ENCODE measurements at places on chromosomes 12 and 14.

DNA sequence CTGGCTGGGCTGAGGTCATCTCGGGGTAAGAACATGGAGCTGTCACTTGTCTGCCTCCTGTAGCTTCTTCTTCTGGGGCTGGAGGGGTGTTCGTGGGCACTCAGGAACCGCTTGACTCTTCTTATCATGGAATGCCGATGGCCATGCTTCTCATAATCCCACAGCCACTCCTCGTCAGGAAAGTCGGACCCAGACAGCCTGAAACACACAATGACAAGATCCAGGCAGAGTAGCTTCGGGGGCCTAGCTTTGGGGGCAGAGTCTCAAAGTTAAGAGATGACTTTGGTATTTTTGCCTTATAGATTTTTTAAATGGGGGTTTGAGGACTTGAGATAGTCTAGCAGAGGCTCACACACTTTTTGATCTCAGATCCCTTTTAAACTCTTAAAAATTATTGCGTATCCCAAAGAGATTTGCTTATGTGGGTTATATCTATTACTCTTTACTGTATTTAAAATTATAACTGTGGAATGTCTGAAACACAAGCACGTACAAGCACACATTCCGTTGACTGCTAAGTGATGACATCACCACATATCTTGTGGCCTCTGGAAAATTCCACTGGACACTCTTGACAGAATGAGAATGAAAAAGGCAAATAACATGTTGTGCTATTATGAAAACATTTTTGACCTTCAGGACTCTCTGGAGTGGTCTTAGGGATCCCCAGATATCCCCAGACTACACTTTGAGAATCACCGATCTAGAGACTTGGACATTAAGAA lies 43.3 kb downstream of the BEST3 start:
- no peak for DNase-seq

DNA sequence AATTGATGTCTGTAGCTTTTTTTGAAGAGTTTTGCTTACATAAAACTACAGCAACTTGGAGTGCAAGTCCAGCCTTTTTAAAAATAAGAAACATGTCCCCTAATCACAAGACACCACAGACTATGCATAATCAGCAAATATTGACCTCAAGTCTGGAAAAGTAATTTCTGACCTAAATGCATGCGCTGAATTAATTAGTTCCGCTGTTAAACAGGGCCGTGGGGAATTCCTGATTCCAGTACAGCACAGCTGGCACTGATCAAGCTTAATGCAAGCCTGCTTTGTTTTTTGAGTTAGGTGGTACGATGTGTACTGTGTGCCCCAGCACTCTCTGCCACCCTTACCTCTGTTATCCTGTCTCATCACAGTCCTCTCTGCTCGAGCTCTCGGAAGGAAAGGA lies 9.2 kb downstream of the MLH3 start:
- no peak for DNase-seq

GRCh38 chr14:66038618-66039017 lies 447.6 kb upstream of the CCDC196 start:
- no peak for DNase-seq

DNA sequence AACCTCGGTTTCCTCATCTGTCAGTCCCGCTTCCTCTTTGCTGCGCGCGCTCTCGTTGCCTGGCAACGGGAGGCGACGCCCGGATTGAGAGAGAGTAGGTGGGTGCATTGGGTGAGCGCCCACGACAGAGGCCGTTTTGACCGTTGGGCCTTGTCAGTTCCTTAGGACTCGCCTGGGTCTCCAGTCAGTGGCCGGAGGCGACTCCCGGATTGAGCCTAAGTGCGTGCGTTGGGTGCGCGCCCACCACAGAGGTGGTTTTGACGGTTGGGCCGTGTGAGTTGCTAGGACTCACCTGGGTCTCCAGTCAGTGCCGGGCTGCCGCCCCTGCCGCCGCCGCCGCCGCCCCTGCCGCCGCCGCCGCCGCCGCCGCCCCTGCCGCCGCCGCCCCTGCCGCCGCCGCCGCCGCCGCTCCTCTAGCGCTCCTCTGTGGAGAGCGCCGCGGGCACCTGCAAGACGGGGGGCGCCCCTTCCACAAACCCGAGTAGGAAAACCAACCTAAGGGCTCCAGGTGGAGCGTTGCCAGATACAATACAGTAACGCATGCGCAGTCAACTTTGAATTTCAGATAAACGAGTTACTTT lies 37.2 kb downstream of the APOBEC1 start:
- DNase-seq: no peak

DNA sequence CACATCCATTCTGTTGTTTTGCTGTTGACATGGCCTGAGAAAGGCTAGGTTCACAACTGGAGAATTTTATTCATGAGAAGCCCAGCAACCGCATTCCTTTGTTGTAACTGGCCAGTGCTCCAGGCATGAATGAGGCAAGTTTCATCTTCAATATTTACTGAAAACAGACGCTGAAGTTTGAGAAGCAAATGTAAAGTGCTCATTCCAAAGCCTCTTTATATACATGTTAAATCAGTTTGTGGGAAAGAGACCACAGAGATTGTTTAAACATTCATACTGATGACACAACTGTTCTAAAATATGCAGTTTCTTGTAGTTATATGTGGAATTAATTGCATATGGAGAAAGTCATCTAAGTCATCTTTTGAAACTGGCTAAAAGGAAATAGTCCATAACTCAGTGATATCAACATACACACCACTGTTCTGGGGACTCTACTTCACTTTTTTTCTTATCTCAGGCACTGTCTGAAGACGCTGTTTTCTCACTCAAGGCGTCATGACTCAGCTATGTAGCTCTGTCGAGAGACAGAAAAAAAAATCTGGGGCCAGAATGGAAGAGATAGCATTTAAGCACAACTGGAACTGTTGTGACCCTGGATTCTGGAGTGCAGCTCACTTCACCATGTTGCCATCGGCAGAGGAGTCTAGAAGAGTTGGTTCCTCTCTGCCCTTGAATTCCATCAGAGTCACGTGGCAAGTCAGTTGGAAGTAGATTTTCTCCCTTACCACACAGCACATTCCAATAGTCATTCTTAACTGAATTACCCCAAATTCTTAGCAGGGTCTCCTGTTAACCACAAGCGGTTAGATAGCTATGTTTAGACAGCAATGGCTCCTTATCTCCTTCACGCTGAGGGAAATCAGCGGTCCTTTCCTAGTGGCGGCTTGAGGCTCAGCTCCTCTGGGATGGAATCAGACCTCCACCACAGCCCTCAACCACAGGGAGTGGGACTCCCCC lies 258.4 kb upstream of the HMGA2 start:
- no peak for DNase-seq

DNA sequence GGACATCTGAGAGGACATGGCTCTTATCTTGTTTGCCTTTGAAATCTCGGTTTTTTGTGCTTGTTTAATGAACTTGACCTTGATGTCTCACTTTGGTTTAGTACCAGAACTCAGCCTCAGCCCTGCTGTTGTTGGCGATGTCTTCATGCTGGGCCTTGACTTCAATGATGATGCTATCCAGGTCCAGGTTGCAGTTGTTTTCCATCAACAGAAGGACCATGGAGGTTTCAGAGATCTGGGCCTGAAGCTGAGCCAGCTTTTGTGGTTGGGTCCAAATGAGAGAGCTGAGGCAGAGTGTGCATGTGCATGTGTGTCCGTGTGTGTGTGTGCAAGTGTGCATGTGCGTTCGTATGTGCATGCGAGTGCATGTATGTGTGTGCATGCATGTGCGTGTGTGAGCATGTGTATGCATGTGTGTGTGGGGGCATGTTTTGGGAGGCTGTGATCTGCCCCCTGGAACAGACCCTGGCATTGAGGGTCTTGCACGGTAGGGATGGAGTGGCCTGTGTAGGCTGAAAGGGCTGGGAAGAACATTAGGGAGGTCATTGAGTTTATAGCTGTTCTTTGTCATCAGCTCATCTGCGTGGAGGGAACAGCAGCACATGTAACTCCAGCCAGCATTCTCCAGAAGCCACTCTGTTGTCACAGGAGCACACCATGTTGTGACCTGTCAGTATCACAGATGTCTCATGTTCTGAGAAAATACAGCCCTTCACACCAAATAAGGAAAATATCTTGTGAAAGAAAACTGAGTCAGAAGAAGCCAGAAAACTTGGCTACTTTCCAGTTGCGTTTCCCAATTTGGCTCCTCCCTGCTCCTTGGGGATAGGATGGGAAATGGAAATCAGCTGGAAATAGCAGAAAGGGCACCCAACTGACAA lies 10.0 kb upstream of the KRT82 start:
- no peak for DNase-seq

DNA sequence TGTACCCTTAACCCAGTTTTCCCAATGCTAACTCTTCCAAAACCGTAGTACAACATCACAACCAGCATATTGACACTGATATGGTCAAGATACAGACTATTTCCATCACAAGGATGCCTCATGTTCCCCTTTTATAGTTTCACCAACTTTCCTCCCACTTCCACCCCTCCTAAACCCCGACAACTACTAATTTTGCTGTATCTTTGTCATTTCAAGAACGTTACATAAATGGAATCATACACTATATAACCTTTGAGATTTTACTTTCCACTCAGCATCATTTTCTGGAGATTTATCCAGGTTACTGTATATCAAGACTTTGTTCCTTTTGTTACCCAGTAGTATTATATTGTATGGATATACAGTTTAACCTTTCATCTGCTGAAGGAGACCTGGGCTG lies 88.9 kb downstream of the MED13L start:
- no peak for DNase-seq

- DNase-seq: no peak
Observed at GRCh38 chr14:101054671-101055070, 151.1 kb upstream of the RTL1 start.

- DNase-seq: no peak
Observed at GRCh38 chr14:78345131-78345744, 175.1 kb downstream of the NRXN3 start.

DNA sequence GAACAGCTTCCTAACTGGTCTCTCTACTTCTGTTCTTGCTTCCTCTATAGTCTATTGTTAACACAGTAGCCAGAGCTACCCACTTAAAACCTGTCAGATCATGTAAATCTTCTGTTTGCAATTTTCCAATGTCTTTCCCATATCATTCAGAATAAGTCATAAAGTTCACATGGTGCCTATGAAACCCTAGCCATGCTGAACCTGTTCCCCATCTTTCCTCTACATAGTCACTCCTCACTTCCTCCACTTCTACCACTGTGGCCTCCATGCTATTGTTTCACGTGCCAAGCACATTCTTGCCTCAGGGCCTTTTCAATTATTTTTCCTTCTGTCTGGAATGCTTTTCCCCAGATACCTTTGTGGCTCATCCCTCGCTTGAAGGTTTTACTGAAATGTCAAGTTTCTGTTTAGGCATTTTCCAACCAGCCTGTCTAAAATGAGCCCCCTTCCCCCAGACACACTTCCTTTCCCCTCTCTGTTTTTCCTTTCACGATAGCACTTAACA lies 132.1 kb downstream of the DYRK2 start:
- no peak for DNase-seq

DNA sequence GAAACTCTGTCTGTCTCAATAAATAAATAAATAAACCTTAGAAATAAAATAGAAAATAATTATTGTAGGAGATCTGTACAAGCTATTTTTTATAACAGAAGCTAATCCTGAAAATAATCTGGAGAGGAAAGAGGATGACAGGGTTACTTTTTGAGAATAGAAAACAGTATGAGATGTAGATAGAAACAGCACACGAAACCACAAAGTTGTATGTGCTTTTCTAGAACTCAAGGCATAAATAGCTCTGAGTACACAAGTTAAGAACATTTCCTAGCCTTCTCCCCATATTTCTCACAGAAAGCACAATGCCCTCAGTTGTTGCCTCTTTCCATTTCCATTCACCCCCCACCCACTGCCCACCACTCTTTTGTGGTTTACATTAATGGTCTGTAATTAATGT lies 35.7 kb downstream of the SLC38A4 start:
- DNase-seq: no peak

GRCh38 chr14:95537298-95538089 lies 2.6 kb downstream of the GLRX5 start:
- no peak for DNase-seq

DNA sequence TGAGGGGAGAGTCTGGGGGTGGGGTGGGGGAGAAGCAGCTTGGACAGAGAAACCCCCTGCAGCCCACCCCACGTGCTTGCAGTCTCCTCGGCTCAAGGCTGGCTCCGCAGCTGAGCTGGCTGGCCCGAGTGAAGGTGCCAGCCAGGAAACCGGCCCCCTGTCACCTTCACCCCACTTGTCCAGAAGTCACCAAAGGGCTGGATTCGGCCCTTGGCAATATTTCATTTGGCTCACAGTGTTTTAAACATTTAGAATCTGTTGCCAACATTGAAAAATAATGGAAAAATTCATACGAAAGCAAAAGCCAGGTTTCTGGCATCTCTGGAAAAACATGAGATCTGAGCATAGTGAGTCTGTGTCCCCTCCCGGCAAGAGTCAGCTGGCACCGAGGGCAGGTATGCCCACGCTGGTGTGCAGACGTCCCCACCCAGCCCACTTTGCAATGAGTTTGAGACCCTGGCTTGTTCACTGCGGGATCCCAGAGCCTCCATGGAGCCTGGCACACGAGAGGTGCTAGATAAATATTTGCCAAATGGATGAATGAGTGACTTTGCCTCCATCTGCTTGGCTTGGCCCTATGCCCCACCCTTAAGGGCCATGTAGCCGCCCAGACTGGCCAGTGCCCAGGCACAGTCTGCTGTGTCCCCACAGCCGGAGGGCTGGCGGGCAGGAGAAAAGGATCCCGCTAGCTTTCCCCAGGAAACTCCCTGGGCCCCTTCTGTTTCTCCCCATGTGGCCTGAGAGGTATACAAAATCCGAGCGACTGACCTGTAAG lies 18.2 kb downstream of the MSI1 start:
- DNase-seq: no peak

DNA sequence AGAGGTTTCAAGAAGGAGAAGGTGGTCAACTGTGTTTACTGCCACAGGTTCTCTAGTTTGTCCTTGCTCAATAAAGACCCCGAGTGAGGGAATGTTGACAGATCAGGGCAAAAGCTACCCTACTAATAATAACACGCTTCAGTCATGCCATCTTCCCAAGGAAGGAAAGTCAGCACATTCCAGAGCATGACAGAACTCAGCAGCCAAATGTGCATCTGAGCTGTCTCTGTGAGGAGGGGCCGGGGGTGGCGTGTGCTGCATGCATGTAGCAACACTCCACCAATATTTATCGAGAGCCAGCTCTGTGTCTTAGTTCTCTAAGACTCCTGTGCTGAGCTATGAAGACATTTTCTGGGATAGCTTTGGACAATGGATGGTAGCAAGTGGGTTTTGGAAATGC lies 260.4 kb downstream of the DPF3 start:
- DNase-seq: no peak

- no peak for DNase-seq
Observed at GRCh38 chr14:96261772-96262655, 6.0 kb downstream of the BDKRB1 start.

- DNase-seq: peak; percentile 7
Observed at GRCh38 chr12:116736962-116737773, 701 bp downstream of the SPRING1 start.

- no peak for DNase-seq
Observed at GRCh38 chr14:30621354-30621939, 672 bp upstream of the SCFD1 start.

All from stimulated activated CD4-positive, alpha-beta T cell treated with anti-CD3 and anti-CD28 coated beads, Interleukin-4, amount 100 ng/mL, for 4 hours (primary cell).